ENCODE measurements at places on chromosomes 11 and 22.

GRCh38 chr22:46096051-46096450 is 54.3 kb upstream of the PPARA start:
- DNase-seq = no peak

- no peak for DNase-seq
Measured at GRCh38 chr11:102414559-102414958, 38.0 kb downstream of the TMEM123 start.

DNA sequence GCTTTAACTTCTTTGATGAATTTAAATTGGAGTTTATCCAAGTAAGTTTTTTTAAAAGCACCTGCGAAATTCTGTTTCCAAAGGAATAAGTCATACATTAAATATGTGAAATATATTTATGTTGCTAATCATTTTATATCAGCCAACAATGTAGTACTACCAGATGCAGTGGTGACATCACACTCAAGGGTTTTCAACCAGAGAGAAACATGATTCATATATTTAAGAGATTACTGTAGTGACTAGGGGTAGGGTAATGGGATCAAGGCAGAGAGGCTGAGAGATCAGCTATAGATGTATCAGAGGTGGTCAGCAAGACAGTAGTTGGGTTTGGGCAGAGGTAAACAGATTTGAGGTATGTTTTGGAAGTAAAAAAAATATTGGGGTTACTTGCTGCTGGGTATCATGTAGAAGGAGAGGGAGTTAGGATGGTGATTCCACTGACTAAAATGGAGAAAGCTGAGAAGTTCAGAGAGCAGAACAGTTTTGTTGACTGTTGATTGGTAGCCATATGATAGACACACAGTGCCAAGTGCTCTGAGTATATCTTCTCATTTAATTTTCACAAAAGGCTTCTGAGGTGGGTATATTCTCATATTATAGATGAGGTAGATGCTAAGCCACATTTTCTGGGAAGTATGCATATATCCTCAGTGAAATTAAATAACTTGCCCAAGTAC is 39.4 kb downstream of the CEP57 start:
- no peak for DNase-seq

DNA sequence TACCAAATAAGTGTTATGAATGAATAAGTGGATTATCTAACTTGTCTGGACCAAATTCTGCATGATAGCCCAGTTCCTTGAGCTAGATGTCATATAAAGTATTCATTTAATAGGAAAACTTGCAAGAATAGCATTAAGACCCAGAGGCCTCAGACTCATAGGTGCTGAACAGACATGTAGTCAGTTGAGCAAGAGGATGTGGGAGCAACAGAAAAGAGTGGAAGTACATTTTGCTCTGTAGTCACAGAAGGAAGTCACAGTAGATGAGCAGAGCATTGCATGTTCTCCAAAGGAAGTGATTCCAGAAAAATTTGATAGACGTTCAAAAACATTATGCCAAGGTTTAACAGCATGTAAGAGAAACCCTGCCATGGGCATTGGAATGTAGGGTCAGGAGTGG is 9.5 kb downstream of the HOATZ start:
- DNase-seq = no peak

DNA sequence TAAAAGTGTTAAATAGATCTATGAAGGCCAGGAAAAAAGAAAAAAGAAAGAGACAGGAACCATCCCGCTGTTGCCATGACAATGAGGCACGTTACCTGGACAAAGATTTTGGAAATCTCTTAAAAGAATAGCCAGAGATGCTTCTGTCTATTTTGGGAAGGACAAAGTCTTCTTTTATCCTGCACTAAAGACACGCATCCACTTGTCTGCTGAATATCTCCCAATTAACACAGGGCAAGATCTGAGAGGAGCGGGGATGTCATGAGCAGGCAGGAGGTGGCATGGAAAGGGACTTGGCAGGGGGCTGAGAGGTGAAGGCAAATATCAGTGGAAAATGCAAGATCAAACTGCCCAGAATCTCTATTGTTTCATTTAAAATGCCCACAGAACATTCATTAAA is 153.8 kb upstream of the BLID start:
- no peak for DNase-seq

DNA sequence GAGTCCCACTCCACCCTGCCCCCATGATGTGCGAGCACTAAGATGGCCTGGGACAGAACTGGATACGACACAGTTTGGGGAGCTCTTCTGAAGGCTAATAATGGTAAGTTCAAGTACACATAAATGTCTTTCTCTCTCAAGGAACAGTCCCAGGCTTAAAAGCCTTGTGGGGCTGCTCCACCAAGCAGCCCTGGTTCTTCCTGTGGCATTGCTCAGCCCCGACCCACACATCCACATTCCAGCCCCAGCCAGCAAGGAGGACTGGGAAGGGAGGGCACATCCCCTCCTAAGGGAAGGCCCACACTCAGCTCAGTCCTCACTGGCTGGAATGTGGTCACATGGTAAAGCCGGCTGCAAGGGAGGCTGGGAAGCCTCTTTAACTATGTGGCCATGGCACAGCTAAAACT is 13.3 kb upstream of the MB start:
- DNase-seq = no peak

DNA sequence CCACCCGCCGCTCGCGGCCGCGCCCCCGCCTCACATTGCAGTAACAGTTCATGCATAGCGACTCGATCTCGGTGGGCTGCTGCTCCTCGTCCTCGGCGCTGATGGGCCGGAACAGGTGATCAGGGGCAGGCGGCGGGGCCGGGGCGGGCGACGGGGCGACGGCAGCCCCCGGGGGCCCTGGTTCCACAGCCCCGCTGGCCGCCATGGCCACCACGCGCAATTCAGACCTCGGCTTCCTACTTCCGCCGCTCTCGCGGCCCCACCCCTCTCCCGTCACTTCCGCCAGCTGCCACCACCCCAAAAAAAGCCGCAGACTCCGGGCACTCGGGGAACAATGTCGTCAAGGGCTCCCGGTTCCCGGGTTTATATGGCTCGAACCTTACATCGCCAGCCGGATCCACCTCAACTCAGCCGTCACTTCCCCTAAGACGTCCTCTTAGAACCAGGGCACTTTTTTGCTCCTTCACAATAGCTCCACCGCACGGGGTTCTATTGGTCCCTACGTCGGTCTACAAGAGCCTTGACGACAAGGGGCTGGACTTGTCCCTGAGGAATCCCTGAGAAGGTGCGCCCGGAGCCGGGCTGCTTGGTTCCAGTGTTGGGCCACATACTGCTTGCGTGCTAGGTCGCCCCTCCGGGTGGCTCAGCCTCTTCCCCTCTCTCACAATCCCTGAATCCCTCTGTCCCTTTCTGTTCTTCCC is at the start of gene ZPR1:
ZPR1 (minus strand) TSS at position 238 of the 701 bp plus-strand sequence; CDS start at position 205, 33 bp downstream.
- DNase-seq = peak; percentile 89

GRCh38 chr11:71294846-71295600 is 42.6 kb upstream of the SHANK2 start:
- no peak for DNase-seq

DNA sequence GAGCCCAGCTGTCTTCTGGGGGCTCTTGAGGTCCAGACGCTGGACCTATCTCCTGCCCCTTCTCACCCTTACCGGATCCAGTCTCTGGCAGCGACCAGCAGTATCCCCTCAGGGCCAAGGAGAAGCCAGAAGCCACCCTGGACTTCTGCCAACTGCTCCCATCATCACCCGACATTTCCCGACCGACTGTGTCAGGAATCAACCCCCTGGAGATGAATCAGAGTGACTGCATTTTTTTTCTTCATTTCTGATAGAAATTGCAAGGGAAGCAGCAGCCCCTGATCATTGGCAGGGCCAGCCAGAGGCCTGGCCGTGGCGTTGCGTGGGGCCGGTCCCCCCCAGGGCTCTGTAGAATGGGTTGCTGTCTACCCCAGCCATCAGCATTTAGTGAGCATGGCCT is 5.2 kb upstream of the LIF start:
- DNase-seq = no peak

DNA sequence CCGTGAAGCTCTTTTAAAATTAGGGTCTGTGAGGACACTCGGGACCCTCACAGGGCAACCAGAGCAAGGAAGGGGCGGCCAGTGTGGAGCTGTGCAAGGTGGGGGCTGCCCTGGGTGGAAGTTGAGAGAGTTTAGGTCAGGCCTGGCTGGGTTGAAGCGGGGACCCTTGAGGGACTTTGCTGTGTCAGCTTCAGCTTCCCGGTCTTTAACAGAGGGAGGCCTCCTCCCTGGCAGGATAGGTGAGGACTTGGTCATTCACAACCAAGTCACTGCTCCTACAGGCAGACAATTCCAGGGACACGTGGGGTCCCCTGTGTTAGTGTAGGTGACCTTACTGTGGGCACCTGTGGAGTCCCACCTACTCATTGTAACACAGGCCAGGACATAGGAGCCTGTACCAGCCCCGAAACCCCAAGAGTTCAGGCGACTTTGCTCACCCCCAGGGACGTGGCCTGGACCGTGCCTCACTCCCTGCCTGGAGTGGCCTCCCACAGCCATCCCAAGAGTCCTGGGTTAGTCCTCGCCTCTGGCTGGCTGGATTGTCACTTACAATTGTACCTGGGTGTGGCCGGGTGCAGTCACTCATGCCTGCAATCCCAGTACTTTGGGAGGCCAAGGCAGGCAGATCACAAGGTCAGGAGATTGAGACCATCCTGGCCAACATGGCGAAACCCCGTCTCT is 18.8 kb upstream of the ARHGAP8 start:
- no peak for DNase-seq

GRCh38 chr11:14357881-14358728 is 878 bp downstream of the RRAS2 start:
- peak; percentile 34 for DNase-seq

GRCh38 chr11:134369656-134370525 is 38.1 kb downstream of the GLB1L2 start:
- DNase-seq = no peak

DNA sequence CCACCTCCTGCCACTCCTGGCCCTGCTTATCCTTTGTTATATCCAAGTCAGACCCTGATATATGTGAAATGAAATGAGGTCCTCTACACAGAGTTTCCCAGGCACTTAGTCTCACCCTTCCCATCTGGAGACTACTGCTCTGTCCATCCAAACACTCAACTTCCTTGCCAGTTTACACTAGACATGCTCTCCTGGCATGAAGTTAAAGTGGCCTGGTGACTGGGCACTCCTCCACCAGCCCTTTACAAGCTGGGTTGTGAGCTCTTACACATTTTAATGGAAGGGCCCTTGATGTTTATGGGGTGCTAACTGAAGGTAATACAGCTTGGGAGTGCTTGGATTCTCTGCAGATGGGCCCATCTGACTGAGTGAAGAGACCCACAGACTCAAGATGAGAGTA is 216.1 kb upstream of the NARS2 start:
- no peak for DNase-seq

- DNase-seq = no peak
Measured at GRCh38 chr11:44608651-44608990, 43.2 kb downstream of the CD82 start.

DNA sequence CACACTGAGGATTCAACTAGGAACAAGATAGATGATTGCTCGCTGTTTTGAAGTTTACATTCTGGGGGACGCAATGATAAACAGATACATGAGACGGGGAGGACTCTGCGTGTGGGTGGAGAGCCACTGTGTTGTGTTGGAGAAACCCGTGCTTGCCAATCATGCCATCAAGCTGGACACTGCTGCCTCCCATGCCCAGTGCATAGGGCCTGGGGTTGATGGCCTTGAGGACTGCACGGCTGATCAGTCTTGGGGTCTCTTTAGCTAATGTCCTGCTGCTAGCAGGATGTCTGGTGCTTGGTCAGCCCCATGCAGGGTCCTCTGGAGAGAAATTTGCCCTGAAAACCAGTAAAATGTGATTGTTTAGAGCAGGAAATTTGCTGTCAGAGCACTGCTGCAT is 221.2 kb upstream of the B3GAT1 start:
- DNase-seq = no peak

GRCh38 chr11:76885390-76886097 is 24.8 kb downstream of the ACER3 start:
- peak; percentile 26 for DNase-seq

GRCh38 chr22:29343313-29343805 is 27.9 kb upstream of the RASL10A start:
- no peak for DNase-seq

DNA sequence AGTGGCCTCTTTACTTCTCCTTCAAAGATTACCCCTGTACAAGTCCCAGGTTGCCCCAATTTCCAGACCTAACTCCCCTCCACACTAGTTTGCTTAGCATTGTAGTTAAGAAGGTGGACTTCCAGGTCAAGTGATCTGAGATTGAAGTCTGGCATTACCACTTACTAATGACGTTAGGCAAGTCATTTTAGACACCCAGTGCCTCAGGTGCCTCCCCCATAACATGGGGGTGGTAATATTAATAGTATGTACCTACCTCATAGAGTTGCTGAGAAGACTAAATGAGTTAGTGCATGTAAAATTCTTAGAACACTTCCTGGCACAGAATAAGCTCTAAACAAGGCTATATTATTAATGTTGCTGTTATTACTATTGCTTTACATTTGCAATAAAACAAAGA is 93.4 kb downstream of the SPON1 start:
- DNase-seq = no peak

- no peak for DNase-seq
Measured at GRCh38 chr11:93744669-93745004, 3.2 kb downstream of the C11orf54 start.

Data from activated naive CD8-positive, alpha-beta T cell treated with anti-CD3 and anti-CD28 coated beads, Interleukin-2, amount 50 U/mL, for 24 hours (primary cell).